ENCODE measurements at places on chromosomes 5 and 9. TPM values are rescaled to one million over a fixed set of nuclear protein-coding genes. Genes with fewer than 3 reads are reported as not detected.

Gene TMEM252
- not detected for total RNA-seq

Gene CCDC192
- total RNA-seq = not detected

DNA sequence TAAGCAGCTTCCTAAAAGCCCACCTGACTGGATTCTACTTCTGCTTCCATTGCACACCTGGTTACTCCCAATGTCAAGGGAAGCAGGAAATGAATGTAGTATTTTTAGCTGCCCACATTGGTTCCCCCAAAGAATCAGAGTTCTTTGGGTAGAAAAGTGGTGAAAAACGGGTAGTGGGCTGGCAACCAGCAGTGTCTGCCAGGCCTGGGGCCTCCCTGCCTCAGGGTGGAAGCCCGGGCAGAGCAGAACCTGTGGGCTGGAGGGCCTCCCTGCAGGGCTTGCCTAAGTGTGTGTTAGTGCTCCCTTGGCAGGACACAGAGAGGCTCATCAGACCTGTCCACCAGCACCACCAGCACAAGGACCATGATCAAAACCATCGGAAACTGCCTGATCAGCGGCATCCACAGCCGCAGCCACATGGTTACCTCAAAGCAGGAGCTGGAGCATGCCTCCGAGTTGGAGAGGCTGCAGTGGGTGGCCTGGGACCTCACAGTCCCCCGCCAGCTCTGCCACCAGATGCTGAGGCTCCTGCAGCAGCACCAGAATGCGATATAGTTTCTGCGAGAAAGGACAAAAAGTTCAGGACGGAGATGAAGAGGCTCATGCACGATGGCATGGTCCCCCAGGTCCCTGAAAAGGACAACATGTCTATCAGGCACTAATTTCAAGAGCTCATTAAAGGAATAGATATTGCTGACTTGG, 72.2 kb downstream of the PTPDC1 start:
- DNase-seq = no peak

- DNase-seq = no peak
These were observed 103.7 kb upstream of the TLX3 start for GRCh38 chr5:171205375-171205774.

DNA sequence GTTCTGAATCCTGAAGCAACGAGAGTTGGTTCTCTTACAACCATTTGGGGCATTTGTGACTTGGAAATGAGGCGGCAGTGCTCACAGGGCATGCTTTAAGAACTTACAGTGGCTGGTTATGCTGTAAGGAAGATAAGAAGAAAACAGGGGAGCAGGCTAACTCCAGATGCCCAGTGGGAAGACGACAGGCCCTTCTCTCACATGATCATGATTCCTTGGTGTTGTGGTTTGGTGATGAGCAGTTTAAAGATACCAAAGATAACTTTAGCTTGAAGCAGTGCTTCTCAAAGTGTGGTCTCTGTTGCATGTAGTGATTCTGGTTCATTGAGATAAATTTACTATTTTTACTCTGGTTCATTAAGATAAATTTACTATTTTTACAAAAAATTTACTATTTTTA, 2.6 kb upstream of the HABP4 start:
- no peak for DNase-seq

GRCh38 chr5:127673117-127673800, 24.4 kb downstream of the CTXN3 start:
- no peak for DNase-seq

GRCh38 chr9:89984214-89984613, 379.4 kb downstream of the GADD45G start:
- DNase-seq = no peak

- DNase-seq = peak; percentile 19
These were observed 35.0 kb downstream of the AOPEP start for GRCh38 chr9:94761481-94761880.

DNA sequence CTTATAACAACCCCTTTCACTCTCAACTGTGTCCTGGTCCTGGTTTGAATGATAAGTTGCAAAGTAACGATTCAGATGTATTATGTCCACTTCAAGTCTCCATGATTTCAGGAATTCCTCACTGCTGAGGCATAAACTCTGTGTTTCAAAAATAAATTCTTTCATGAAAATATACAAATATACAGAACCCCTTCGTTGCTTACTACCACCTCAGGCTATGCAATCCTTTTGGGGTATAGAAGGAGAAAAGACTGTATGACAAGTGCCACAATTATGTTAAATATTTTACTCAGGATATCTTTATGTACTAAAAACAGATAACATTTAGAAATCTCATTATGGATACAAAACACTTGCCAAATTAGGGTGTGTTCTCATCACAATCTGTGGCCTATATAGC, 190.7 kb downstream of the KCTD16 start:
- no peak for DNase-seq
